ENCODE measurements at places on chromosomes 12 and 14.

DNA sequence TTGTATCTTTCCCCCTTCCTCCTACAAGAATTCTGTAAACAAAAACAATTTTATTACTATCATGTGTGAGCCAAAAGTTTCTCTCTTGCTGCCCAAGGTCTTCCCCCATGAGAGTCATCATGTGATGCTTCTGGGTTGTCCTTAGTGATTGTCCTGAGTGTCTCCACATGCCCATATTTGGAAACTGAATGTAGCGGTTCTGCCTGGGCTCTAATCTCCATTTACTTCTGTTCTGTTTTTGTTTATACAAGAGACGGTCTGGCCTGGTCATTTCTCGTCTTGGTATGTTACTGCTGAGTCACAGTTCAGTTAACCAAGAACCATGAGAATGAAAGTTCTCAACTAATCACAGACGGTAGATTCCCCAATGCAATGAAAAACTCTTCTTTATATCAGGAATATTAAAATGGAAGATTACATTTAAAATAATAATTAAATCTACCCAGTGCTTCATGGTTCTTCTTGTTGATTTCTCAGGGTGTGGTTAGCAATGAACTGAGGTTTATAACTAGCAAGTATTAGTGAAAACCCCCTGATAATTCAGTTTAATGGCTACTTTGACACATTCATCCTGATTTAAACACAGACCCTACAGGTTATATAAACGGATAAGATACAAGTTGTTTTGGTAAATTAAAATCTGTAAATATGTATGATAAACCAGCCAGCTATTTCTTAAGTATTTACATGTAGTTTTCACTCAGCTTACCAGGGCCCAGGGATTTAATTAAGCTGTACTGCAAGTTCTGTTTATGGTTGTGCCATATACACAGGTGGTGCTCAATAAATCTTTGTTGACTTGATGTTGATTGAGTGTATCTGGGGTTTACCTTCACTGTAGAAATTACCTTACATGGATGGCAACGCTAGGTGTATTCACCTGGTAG is 81.1 kb downstream of the PELI2 start:
- no peak for DNase-seq

DNA sequence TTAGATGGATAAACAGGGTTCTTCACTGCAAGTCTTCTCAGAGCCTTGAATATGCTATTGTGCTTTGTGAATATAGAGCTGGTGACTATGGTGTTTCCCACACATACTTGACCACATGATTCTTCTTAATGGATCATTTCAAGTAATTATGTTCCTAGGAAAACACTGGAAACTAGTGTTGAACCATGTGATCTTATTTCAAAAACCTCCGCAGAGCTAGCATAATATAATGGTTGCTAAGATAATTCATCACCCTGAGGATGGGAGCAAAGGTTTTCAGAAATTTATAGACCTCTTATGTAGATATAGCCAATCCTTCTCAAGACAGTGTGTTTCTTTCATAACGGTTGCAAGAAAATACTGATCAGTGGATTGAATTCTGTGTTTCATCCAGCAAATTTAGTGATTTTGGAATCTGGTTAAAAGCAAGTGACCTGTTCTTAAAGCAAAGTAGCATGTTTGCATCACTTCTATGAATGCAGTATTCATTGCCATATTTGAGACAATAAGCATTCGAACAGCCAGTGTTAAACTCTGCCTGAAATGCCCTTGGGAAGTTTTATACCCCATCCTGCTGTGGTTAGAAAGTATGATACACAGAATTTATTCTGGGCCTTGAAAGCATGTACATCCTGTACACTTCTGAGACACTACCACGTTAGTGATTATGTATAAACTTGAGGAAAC is 341.0 kb upstream of the E2F7 start:
- DNase-seq = no peak

GRCh38 chr12:55996201-55996714 is 818 bp upstream of the SUOX start:
- DNase-seq = no peak

- DNase-seq = no peak
These were observed 351.0 kb downstream of the NAV3 start for GRCh38 chr12:78181544-78182162.

GRCh38 chr14:93103392-93104080 is 12.2 kb downstream of the ITPK1 start:
- DNase-seq = no peak

GRCh38 chr12:70045036-70045435 is 198.2 kb upstream of the CNOT2 start:
- DNase-seq = no peak

GRCh38 chr14:104660597-104660996 is 28.8 kb upstream of the INF2 start:
- no peak for DNase-seq

DNA sequence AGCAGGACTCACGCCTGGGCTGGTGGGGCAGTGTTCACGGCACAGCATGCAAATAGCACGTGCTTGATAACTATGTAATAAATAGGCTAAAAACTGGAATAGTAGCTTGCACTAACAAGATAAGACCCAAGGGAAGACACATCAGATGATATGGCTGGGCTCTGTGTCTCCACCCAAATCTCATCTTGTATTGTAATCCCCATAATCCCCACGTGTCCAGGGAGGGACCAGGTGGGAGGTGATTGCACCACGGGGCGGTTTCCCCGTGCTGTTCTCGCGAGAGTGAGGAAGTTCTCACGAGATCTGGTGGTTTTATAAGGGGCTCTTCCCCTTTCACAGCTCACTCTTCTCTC is 46.9 kb downstream of the RIMBP2 start:
- DNase-seq = no peak

- no peak for DNase-seq
These were observed 444.2 kb downstream of the SNAPC1 start for GRCh38 chr14:62206456-62206855.

- DNase-seq = no peak
These were observed 19.0 kb upstream of the PELI2 start for GRCh38 chr14:56099081-56099797.

DNA sequence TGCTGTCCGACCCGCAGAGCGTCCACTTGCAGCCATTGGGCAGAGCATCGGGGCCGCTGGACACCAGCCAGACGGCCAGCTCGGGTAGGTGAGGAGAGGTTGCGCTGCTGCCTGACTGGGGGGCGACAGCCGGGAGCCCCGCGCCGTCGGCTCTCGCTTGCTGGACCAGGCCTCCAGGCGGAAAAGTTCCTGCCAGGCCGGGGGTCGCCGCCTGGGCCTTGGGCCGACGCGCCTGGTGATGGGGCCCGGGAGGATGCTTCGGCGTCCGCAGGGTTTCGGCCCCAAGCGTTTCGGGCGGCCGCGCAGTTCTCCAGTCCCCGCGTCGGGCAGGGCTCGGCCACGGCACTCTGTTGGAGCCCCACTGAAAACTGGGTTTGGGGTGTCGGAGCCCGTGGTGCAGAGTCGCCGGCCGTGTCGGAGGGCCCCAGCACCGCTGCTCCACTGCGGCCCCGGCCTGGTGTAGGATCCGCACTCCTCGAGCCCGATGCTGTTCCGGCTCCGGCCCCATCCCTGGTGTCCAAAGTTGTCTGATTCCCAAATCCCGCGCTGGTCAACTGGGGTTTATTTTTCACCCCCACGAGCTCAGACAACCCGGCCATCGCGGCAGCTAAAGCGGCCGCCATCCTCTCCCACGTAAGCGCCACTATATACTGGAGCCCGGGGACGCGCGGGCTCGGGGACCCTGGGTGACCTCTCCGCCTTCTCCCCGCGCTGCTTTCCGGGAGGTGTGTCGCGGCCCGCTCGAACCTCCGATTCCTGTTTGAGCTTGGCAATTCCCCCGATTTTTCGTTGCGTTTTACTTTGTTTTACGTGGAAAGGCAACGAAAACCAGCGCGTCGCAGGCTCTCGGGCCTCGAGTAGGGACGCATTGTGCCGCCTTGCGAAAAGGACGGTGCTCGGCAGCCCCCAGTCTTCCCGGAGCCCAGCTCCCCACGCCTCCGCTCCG is 872 bp downstream of the VSX2 start:
- DNase-seq = no peak
